ENCODE measurements at places on chromosomes 1 and 21. TPM values are rescaled to one million over a fixed set of nuclear protein-coding genes. Genes with fewer than 3 reads are reported as not detected.

DNA sequence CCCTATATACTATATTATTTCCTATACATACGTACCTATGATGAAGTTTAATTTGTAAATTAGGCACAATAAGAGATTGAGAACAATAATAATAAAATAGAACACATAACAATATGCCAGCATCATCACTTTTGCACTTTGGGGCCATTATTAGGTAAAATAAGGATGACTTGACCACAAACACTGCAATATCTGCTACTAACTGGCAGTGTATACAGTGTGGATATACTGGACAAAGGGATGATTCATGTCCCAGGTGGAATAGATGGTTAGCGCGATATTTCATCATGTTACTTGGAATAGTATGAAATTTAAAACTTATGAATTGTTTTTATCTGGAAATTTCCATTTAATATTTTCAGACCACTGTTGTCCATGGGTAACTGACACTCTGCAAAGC lies 35.4 kb upstream of the TXLNA start:
- no peak for DNase-seq

DNA sequence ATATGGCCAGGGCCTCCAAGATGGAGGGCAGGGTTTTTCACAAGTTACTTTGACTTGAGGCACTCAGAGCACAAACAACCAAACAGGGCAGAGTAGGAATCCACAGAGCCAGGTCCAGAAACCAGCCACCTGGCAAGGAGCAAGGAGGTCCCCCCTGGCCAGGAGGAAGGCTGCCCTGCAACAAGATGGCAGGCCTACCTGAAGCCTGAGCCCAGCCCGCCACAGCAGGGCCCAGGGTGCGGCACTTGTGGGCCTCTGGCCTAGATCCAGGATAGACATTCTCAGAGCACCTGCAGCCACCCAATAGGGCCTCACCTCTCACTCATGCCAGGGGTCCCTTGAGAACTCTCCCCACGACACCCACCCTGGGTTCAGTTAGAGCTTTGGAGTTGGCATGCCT lies 11.5 kb downstream of the SH3BGRL3 start:
- DNase-seq = no peak

DNA sequence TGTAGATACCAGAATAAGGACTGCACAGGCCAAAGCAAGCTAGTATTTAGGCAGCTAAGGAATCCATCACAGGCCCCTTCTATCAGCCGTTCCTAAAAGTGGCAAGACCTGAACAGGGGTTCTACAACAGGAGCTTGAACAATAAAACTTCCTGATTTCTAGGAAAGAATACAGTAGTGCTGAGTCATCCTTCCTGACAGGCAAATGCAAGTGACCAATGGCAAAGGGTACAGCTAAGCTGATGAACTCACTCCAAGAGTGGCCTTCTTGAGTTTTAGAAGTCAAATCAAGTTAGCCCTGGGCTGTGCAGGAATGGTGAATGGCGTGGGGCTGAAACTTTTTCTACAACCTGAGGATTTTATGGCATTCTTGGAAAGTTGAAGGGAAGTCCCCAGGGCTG lies 112.9 kb downstream of the GREM2 start:
- DNase-seq = no peak

DNA sequence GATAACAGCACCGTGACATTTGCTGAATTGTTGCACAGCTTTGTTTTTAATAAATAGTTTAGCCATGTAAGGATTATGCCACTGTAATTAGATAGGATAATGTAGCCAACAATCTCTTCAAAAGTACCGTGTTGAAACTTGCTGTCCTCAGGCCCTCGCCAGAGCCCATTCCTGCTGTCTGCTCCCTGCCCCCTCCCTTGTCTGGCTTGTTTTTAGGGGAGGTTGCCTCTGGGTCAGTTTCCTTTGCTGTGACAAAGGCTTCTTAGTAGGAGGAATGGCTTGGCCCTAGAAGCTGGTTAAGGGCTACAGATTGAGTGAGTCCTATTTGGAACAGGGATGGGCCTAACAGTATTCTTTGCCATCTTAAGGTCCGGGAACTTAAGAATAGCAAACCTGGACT lies 107.9 kb downstream of the LMO4 start:
- DNase-seq = no peak

The LMNA gene
- 319 TPM for polyA plus RNA-seq

GRCh38 chr1:45640293-45640692 lies 16.4 kb upstream of the CCDC17 start:
- DNase-seq = no peak

DNA sequence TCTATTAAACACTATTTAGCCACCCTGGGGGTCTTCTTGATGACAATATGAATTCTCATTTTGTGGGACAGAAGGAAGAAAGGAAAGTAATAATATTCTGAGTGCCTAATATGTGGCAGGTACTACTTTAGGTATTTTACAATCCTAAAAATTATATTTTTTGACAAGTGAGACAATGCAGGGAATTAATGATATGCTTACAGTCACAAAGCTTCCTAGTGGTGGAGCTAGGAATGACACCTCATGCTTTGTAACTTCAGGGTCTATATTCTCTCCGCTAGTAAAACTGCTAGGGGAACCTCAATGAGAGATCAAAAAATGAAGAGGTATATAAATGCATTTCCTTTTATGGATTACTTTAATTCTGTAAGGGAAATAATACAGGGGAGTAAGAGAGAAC lies 44.3 kb downstream of the TPR start:
- DNase-seq = no peak

DNA sequence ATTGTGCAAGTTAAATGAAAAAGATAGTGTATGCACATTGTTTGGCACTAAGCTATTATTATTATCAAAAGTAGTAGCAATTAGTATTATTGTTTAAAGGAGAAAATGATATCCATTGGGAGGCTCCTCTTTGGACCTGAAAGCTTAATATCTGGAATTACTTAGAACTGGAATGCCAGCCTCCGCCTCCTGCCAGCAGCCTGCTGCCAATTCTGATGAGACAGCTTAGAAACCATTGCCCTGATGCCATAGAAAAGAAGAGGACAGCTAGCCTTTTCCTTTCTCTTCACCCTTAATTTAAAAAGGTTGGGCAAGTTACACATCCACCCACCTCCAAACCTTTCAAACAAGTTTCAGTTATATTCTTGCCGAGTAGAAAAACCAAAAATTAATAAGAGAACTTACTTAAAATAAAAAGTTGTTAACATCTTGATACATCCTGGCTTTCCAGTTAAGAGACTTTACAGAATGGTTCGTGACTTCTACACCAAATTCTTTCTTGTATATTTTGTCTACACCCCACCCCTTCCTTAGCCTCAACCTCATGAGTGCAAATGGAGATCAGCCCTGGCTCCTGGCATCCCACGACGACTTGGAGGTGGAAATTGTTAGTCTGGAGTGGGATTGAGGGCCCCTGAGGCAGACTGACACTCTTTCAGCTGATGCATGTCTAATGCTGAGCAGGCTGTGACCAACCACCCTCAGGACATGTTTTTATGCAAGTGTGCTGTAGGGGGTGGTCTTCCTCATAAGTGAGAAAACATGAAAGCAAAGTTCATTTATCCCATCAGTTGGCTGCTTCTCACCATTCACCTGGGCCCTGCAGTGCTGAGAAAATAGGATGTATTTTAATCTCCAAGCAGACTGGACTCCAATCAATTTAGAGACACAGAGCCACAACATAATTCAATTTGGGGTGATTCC lies 120.6 kb downstream of the KCNJ15 start:
- DNase-seq = no peak

The SAMD11 gene
- 2.7 TPM for polyA plus RNA-seq

- DNase-seq = no peak
Observed at GRCh38 chr21:14630556-14631069, 84.5 kb upstream of the SAMSN1 start.

The NGF gene
- 2.5 TPM for polyA plus RNA-seq

- DNase-seq = no peak
Observed at GRCh38 chr1:243438815-243439214, 183.0 kb downstream of the SDCCAG8 start.

DNA sequence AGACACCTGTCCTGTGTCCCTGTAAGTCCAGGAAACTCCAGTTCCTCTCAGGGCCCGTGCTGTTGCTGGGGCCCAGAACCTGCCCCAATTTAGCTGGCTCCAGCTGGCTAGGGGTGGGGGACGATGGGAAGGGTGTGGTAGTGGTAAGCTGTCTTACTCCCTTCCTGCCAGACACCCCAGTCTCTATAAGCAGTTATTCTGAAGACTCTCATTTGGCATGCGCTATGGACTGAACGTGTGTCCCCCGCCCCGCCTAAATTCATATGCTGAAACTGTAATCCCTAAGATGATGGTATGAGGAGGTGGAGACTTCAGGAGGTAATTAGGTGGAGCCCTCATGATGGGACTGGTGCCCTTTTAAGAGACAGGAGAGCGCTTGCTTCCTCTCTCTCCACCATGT lies 82.0 kb downstream of the MAP3K7CL start:
- no peak for DNase-seq

GRCh38 chr1:225617956-225618355 lies 35.0 kb downstream of the ENAH start:
- no peak for DNase-seq

The FAM72A gene
- polyA plus RNA-seq = 5.4 TPM

The PPM1J gene
- polyA plus RNA-seq = 3.8 TPM

The LCE1D gene
- not detected for polyA plus RNA-seq

The TESK2 gene
- 2.1 TPM for polyA plus RNA-seq

GRCh38 chr1:40267767-40268187 lies 9.7 kb downstream of the ZMPSTE24 start:
- no peak for DNase-seq

GRCh38 chr1:1130206-1131120 lies 14.6 kb upstream of the C1orf159 start:
- no peak for DNase-seq

All from hindlimb muscle (tissue), 1 donor.